Renal pelvis (tissue), 12 donors: ENCODE measurements at places on chromosomes 5 and 9. TPM values are rescaled to one million over a fixed set of nuclear protein-coding genes. Genes with fewer than 3 reads are reported as not detected.

The LCN15 gene
- 0.06 TPM for polyA plus RNA-seq

The TMEM232 gene
- 6.3 TPM for polyA plus RNA-seq

The UGT3A1 gene
- polyA plus RNA-seq: 158 TPM

DNA sequence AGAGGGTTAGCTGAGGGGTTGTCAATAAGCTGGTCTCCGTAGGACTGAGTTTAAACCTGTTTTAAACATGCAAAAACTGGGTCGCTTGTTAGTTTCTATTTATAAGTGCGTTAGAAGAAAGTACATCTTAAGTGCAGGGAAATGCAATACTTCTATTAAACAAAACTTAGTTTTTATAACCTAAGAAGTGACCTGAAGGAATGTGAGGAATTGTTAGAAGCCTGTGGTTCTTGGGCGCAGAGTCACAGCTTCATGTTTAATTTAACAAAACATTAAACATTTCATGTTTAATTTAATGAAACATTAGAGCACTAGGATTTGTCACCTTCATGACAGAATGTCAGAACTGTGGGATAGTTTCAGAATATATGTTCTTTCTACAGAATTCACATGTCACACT lies 469.2 kb upstream of the WWC1 start:
- DNase-seq: no peak

GRCh38 chr5:65451436-65451835 lies 30.3 kb downstream of the ADAMTS6 start:
- no peak for DNase-seq

DNA sequence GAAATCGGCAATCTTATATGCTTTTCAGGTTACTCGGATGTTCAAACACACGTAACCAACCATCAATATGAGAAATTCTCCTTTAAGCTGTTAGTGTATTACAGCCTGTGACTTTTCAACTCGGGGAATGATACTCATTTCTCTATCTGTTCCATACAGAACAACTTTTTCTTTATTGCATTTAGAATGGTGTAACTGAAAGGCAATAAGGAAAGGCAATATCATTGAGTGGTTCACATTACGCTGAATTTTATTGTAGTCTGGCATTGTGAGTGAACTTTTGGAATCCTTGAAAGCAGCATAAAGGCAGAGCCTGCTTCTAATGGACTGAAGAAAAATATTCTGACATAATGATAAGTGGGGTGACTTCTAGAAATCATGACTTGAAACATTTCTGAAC lies 54.4 kb upstream of the MEF2C start:
- no peak for DNase-seq

GRCh38 chr9:27599870-27600238 lies 26.6 kb upstream of the C9orf72 start:
- DNase-seq: no peak
